ENCODE measurements at places on chromosomes 4 and X.

DNA sequence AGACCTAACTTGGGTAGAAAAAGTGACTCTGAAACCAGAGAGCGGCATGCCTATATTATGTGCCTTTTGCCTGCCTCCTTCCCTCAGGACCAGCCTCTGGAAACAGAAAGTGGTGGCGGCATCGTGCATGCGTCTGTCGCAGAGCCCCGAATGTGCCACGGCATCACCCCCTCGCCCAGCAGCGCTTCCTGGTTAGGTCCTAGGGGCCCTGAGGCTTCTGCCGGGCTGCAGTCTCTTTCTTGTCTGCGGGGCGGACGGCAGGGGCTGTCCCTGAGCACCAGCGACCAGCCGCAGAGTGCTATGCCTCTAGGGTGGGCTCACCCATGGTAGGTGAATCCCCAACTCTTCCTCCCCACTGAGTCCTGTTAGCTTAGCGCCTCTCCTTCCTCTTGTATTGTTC lies 68.7 kb downstream of the VSIG4 start:
- DNase-seq = no peak

DNA sequence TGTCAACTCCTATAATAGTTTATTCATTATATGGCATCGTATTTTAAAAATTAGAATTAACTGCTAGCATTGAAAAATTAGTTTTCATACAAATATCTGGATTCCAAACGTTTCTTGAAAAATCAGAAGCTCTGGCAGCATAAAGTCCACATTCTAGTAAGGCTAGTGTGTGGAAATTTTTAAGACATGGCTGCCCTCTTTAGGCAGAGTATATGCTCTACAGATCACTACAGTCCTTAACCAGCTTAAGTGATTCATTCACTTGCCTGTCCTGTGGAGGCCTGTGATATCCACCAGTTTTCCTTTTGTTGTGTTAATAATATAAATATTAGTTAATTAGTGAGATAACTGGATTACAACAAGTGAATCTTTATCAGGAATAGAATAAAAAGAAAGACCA lies 287.2 kb downstream of the OPHN1 start:
- DNase-seq = no peak

DNA sequence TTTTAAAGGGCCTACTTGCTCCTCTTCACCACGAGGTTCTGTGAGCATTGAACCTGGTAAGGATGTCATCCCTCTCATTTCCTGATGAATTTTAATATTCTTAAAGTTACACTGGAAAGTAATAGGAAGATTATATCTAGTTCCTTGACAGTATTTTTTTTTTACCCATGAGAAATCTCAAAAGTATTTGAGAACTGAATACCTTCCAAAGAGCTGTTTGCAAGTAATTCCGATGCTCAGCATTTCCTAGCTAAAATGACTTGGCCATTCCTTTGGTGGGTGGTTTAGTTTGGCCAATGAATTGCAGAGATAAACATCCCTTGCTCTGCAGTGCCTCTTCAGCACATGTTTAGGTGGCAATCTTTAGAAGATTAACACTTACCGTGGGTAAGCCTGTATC lies 110.2 kb upstream of the WDR1 start:
- DNase-seq = no peak

DNA sequence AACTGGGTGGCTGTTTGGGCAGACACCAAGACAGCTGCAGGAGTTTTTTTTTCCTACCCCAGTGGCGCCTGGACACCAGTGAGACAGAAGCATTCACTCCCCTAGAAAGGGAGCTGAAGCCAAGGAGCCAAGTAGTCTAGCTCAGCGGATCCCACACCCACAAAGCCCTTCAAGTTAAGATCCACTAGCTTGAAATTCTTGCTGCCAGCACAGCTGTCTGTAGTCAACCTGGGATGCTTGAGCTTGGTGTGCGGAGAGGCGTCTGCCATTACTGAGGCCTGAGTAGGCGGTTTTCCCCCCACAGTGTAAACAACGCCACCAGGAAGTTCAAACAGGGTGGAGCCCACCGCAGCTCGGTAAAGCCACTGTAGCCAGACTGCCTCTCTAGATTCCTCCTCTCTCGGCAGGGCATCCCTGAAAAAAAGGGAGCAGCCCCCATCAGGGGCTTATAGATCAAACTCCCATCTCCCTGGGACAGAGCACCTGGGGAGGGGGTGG lies 171.4 kb downstream of the ARHGEF9 start:
- no peak for DNase-seq

DNA sequence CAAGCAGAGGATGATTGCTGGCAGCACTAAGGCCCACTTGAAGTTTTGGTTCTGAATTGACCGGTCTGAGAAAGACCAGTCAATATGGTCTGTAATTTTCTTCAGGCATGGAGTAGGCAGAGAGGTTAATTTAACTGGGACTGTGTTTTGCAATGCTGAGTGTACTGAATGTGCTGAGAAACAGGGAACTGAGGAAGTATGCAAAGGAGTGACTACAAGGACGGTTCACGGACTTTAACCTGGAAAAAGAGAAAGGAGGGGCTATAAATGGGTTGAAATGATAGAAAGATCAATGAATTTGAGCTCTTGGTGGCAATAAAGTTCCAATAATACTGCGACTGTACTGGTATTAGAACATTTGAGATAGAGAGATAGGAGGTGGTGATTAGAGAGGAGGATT lies 84.5 kb downstream of the MAGEB17 start:
- no peak for DNase-seq

GRCh38 chrX:41906515-41907187 lies 16.7 kb downstream of the CASK start:
- DNase-seq = no peak

- no peak for DNase-seq
Observed at GRCh38 chrX:80807606-80807991, 2.1 kb downstream of the BRWD3 start.

GRCh38 chrX:23896981-23897380 lies 10.8 kb downstream of the APOO start:
- no peak for DNase-seq

- no peak for DNase-seq
Observed at GRCh38 chrX:75155447-75155826, 646 bp downstream of the ABCB7 start.

- DNase-seq = no peak
Observed at GRCh38 chr4:184962125-184962638, 56.1 kb upstream of the HELT start.

DNA sequence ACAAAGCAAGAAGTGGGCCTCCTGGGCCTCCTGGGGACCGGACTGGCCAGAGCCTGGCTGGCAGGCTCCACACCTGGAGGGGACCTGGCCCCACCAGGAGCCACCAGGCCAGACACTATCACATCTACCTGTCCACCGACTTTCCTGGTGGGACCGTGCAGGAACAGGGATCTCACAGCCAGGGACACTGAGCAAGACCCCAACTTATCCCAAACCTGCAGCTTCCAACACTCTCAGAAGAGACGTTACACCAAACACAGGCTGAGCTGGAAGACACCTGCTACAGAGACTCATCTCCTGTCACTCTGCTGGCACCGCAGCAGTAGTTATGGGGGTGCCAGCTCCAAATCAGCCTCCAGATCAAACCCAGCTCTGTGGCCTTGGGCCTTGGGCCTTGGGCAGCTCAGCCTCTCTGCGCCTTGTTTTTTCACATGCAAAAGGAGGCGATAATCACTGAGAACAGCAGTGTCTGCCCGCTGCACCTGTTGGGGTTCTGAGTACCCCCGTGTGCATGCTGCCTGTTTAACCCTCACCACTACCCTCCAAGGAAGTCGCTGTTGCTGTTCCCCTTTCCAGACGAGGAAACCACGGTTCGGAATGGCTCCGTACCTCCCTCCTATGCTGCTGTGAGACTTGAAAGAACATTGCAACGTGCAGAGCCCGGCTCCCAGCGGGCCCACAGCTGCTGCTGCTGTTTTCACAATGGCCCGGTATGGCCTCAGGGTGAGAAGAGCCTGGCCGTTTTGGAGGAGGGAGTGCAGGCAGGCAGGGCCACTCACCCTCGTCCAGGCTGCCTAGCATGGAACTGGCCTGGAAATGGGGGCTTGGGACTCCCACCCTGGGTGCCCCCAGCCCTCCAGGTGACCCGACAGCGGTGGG lies 69.6 kb downstream of the ADRA2C start:
- DNase-seq = no peak

DNA sequence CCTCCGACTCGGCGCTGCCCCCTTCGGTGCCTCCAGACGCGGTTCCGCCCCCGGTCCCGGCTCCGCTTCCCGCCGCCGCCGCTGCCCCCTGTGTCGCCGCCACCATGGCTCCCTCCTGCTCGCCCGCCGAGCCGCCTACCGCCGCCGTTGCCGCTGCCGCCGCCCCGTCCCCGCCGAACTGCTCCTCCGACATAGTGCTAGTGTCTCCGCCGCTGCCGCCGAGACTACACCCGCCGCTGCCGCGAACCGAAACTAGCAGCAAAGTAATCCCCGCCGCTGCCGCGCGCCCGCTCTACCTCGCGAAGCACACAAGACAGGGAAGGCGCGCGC lies 340 bp downstream of the HNRNPD start:
- no peak for DNase-seq

GRCh38 chr4:36046026-36046425 lies 198.3 kb downstream of the ARAP2 start:
- no peak for DNase-seq

DNA sequence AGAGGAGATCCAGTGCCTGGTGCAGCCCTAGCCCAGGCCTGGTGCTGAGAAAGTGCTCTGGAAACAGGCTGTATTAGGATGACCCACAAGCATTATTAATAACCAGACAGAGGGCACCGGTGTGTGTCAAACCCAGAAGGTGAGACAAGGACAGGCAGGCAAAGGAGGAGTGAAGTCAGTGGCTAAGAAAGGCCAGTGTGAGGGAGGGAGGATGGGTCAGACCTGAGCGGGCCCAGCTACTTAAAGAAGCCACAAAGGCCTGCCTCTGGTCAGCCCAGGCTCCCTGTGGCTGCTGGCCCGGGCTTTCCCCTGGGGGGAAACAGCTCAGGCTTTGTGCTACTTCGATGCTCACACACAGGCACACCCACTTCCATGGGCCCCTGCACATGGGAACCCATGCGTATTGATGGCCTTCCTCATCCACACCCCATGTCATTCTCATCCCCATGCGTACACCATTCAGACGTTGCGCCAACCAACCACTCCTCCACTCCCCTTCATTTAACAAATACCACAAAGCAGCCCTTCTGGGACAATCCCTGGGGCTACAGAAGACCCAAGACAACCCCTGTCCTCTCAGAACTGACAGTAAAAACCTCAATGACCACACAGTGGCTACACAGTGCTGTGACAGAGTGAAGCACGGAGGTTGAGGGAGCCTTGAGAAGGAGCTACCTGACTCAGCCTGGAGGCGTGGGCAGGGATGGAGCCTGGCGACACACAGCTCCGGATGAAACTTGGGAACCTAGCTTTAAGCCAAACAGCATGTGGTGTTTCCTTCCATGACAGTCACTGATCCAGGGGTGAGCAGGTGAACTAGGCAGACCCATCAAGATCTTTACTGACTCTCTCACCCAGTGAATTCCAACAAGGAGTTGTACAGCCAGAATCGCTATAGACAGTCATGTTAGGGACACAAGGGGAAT lies 24.9 kb upstream of the MTM1 start:
- DNase-seq = no peak

DNA sequence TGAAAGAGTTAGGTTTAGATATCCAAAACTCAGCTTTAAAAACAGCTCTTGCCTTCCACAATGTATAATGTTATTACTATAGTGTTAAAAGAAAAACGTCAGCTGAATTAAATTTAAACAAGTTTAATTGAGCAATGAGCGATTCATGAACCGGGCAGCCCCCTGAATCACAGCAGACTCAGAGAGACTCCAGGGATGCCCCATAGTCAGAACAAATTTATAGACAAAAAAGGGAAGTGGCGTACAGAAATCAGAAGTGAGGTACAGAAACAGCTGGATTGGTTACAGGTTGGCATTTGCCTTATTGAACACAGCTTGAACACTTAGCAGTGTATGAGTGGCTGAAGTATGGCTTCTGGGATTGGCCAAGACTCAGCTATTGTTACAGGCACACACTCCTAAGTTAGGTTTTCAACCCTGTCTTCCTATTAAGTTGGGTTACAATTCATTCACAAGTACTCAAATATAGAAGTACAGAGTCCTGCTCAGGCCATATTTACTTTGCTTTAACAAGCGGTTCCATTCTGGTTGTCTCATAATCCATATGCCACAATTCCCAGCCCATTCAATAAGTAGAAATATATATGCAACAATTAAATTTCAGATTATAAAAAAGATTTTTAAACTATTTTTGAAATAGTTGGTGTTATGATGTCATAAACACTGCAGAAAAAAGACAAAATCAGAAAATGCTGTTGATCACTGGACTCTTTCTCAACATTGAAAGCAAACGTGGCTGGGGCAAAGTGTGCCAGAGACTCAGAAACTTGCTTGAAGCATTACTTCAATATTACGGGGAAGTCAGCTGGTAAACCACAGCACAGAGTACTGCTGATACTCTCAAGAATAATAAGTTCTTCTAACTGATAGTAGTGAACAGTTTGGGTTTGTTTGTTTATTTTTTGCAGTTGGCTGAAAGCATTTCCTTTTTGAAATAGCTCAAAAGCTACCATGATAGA lies 459.7 kb downstream of the RAB28 start:
- DNase-seq = no peak

DNA sequence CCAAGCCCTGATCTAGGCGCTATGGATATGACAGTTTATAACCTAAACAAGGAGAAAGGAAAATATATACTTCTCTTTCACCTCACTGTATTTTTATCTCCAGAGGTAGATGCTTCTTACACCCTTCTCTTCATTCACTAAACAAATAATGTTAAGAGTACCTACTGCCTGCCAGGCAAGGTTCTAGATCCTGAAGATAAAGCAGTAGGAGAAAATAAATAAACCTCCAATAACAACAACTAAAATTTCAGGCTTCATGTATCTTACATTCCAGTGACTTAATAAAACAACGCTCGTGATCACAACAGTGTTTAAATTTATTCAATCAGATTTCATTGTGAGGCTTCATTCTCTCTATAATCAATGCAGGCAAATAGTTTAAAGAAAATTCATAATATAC lies 20.7 kb downstream of the PDGFC start:
- DNase-seq = no peak

DNA sequence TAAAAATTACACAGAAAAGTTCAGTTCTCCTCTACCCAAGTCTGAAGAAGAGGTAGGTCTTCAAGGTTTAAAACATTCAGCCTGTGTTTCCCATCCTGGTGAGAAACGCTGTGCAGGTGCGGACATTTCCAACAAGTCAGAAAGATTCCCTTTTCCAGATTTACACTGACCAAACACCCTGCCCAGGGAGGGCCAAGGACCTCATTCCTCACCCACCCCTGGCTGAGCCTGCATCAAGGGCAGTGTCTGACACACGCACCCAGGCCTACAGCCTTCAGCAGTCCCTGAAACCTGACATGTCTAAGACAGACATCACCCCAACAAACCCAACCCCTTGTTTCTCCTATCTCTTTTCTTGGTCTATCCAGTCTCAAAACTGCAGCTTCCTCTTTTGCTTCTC lies 105.9 kb downstream of the APBB2 start:
- DNase-seq = no peak

DNA sequence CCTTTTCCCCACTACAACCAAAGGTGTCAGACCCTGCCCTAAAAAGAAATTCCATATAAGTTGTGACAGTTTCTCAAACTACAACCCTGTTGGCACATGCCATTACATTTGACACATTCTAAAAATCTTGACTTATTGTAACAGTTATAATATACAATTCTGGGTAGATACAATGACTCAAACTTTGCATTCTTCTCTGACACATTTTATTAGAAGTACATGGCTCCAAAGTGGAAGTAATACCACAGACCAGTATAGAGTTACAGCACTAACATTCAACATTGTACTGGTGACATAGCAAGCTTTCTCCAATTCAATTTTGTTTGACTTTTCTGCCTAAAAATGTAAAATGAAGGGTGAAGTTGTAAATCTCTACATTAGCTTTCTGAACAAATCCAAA lies 196.6 kb upstream of the ETNPPL start:
- DNase-seq = no peak

Data from stimulated activated CD8-positive, alpha-beta memory T cell treated with anti-CD3 and anti-CD28 coated beads, Interleukin-12 subunit alpha, Interleukin-12 subunit beta, amount 100 ng/mL, for 4 hours (primary cell).